ENCODE measurements at places on chromosomes 16 and 17.

GRCh38 chr17:78324391-78325075 is 35.3 kb downstream of the SOCS3 start:
- no peaks in the 10 kb centered on the region for H3K36me3 ChIP-seq
- no peaks in the 10 kb centered on the region for H3K27me3 ChIP-seq
- peaks cover 39% of the 10 kb centered on the region for H3K4me1 ChIP-seq
- DNase-seq, result peak; percentile 78

- no peaks in the 10 kb centered on the region for H3K27me3 ChIP-seq
- no peak for DNase-seq
- H3K27ac ChIP-seq, result no peak overlapping the region
- peaks cover 3% of the 10 kb centered on the region for H3K4me1 ChIP-seq
- no peak overlapping the region for H3K4me3 ChIP-seq
- H3K36me3 ChIP-seq, result peaks cover 45% of the 10 kb centered on the region
These were observed 16.9 kb downstream of the SRCAP start for GRCh38 chr16:30715750-30716445.

DNA sequence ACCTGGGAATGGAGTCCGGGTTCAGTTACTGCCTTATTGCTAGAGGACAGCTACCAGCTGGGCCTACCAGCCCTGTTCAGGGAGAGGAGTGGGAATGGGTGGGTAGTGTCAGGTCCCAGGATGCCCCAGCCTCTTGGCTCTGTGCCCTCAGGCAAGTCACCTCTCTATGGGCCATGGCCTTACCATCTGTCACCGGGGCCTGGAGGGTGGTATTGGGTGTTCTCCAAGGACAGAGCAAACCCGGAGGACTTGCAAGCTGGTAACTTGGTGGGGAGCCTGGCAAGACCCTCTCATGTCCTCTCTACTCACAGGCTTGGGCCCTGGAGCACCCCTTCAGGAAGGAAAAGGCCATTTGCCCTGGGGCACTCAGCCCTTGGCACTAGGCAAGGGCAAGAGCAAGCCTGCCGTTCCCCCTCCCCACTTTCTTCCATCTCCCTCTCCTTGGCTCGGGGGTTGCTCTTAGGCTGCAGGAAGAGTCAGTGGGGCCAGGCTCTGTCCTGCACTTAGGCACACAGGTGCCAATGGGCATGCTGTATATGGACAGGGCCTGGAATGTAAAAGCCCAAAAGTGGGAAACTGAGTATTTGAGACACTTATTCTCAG is 170.0 kb upstream of the ZNF267 start:
- H3K27me3 ChIP-seq, result no peaks in the 10 kb centered on the region
- no peak overlapping the region for H3K27ac ChIP-seq
- no peak overlapping the region for H3K4me3 ChIP-seq
- no peak for DNase-seq

GRCh38 chr16:50227120-50227519 is 39.2 kb upstream of the ADCY7 start:
- H3K4me3 ChIP-seq, result no peak overlapping the region
- H3K27ac ChIP-seq, result no peak overlapping the region
- no peaks in the 10 kb centered on the region for H3K36me3 ChIP-seq
- DNase-seq, result no peak

GRCh38 chr17:37261286-37261685 is 114.5 kb upstream of the C17orf78 start:
- peaks cover 14% of the 10 kb centered on the region for H3K36me3 ChIP-seq
- H3K4me1 ChIP-seq, result no peaks in the 10 kb centered on the region
- H3K4me3 ChIP-seq, result no peak overlapping the region
- no peaks in the 10 kb centered on the region for H3K27me3 ChIP-seq
- no peak for DNase-seq

- DNase-seq, result no peak
- no peak overlapping the region for H3K27ac ChIP-seq
- no peaks in the 10 kb centered on the region for H3K27me3 ChIP-seq
- H3K4me3 ChIP-seq, result peak overlapping the region; percentile 76
- no peaks in the 10 kb centered on the region for H3K4me1 ChIP-seq
These were observed 1.6 kb downstream of the SUMO2 start for GRCh38 chr17:75181110-75181509.

GRCh38 chr17:67659028-67659427 is 58.7 kb upstream of the NOL11 start:
- H3K36me3 ChIP-seq, result no peaks in the 10 kb centered on the region
- no peaks in the 10 kb centered on the region for H3K27me3 ChIP-seq
- H3K4me3 ChIP-seq, result no peak overlapping the region
- no peaks in the 10 kb centered on the region for H3K4me1 ChIP-seq
- DNase-seq, result no peak
- no peak overlapping the region for H3K27ac ChIP-seq

DNA sequence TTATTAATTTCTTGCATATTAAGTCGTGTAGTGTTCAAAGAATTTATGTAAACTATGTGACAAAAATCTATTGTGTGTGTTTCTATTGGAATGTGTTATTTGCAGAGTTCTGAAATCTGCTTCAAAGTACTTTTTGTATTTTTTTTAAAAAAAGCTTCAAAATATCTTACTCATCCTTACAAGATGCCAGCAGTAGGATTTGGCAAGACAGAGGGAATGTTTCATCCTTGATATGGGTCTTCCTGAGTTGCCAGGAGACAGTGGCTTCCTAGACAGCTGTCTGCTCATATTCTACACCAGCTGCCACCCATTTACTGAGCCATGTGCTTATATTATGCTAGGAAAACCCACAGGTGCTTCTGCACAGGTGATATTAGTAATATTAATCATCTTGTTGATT is 36.4 kb downstream of the EFCAB5 start:
- no peaks in the 10 kb centered on the region for H3K4me1 ChIP-seq
- DNase-seq, result peak; percentile 74
- no peaks in the 10 kb centered on the region for H3K27me3 ChIP-seq
- no peak overlapping the region for H3K4me3 ChIP-seq

GRCh38 chr17:27539794-27540317 is 83.6 kb downstream of the KSR1 start:
- H3K27me3 ChIP-seq, result peaks cover 4% of the 10 kb centered on the region
- no peaks in the 10 kb centered on the region for H3K36me3 ChIP-seq
- no peak overlapping the region for H3K27ac ChIP-seq
- H3K4me3 ChIP-seq, result no peak overlapping the region
- DNase-seq, result no peak

- peaks cover 12% of the 10 kb centered on the region for H3K4me1 ChIP-seq
- no peak overlapping the region for H3K4me3 ChIP-seq
- no peaks in the 10 kb centered on the region for H3K36me3 ChIP-seq
- peak; percentile 35 for DNase-seq
- no peak overlapping the region for H3K27ac ChIP-seq
These were observed 87.7 kb downstream of the C16orf95 start for GRCh38 chr16:87229230-87230188.

DNA sequence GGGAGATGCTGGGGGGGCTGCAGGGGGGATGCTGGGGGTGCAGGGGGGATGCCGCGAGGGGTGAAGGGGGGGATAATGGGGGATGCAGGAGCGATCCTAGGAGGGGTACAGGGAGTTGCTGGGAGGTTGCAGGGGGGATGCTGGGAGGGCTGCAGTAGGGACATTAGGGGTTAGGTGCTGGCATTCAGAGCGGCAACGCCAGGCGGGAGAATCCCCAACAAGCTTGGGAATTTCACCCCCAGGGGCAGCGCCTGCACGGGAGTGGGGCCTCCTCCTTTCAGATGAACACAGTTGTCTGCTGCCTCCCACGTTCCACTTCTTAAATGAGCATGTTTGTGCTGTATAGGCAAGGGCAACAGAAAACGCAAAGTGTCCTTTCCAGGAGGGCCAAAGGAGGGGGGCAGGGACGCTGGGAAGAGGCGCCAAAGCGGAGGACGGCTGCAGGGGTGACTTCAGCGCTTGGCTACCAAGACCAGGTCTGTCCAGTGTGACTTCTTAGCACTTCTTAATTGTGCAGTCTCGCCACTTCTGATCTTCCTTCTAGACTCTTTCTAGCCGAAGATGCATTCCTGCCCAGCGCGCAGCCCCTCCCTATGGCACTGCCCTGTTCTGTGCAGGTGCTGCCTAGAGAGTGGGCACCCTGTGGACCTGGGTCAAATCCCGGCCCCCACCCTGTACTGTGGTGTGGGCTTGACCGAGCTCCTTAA is 2.0 kb upstream of the SLC6A4 start:
- no peak for DNase-seq
- no peak overlapping the region for H3K4me3 ChIP-seq
- H3K27ac ChIP-seq, result no peak overlapping the region
- H3K36me3 ChIP-seq, result no peaks in the 10 kb centered on the region
- peaks cover 3% of the 10 kb centered on the region for H3K4me1 ChIP-seq

Measured in fibroblast of lung (primary cell).